ENCODE measurements at places on chromosomes 2 and 18.

GRCh38 chr2:85724731-85725181, 29.0 kb upstream of the ATOH8 start:
- DNase-seq, result peak; percentile 73

DNA sequence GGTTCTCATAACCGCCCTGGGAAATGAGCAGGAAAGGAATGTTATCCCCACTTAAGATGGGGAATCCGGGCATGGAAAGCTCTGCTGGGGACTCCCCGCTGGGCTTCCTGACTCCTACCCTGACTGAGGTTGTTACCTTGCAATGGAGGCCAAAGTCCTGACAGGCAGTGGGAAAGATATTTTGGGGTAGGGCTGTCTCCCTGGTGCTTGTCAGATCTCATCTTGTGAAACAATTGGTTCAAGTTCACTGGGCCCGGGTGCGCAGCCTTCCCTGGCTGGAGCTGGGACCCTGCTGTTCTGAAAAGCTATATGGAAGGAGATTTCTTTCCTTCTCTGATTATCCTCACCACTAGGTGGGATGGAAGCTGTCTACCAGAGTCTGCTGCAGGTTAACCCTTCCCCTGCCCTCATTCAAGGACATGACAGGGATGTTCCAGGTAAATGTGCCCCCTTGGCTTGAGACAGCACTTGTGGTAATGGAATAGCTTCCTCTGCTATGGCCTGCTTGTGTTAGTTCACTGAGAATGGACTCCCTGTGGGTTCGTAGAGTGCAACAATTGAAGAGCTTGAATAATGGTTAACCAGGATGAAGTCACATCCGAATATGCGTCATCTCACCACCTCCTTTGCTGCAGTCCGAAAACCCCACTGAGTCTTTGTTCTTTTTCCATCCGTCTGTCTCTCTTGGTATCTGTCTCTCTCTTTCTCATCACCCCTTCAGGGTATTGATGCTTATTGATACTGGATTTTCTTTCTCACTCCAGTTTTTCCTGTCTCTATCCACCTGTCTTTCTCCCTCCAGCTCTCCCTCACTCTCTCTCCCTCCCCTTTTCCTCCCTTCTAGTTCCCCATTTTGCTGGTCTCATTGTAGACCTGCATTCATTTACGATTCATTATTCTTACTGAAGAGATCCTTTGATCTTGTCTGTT, 67.8 kb upstream of the EPAS1 start:
- peak; percentile 75 for DNase-seq

DNA sequence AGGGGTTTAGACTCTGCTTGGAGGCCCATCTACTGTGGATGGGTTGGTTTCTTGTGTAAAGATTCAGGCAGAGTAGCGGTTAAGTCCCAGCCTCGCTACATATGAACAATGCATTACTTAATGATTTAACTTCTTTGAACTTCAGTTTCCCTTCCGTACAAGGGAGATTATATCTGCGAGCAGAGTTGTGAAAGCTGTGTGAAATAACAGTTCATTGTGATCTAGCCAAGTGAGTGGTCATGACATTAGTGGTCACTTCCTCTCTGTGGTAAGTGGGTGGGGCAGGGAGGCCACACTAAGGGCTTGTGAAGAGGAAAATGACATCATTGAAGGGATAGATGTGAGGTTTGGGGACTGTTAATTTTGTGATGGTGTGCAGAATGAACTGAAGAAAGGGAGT, 14.1 kb upstream of the MEX3C start:
- peak; percentile 75 for DNase-seq

DNA sequence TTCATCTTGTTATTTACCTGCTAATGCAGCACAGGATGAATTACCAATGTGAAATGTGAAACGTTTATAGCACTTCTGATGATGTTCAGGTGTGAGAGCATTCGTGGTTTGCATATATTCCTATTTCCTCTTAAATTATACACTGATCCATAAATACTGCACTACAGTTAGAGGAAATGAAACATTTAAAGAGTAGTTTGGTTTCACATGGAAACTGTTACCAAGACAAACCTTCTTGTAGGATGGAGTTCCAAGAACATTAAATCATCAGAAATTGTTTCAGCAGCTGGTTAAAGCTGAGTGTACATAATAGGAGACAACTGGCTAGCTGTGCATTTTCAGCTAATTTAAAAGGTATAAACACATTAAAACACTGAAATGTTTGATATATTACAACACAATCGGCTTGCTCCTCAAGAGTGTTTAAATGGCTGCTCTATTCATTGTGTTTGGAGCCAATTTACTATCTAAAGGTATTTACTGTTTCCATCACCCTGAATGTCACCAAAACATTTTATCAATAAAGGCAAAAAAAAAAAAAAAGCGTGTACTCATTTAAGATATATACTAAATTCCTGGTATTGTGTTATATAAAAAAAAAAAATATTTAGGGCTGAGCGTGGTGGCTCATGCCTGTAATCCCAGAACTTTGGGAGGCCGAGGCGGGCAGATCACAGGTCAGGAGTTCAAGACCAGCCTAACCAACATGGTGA, 100.6 kb downstream of the DYM start:
- peak; percentile 57 for DNase-seq

DNA sequence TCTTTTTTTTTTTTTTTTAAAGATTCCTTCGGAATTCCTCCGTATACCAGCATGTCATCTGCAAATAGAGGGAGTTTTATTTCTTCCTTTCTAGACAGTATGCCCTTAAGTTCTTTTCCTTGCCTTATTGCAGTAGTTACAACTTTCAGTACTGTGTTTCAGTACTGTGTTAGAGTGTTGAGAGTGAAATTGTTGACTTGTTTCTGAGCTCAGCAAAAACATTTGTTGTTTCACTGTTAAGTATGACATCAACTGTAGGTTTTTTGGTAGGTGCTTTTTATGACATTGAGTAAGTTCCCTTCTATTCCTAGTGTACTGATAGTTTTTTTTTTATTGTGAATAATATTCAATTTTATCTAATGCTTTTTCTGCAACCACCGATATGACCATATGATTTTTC, 43.9 kb downstream of the ACVR2A start:
- no peak for DNase-seq

DNA sequence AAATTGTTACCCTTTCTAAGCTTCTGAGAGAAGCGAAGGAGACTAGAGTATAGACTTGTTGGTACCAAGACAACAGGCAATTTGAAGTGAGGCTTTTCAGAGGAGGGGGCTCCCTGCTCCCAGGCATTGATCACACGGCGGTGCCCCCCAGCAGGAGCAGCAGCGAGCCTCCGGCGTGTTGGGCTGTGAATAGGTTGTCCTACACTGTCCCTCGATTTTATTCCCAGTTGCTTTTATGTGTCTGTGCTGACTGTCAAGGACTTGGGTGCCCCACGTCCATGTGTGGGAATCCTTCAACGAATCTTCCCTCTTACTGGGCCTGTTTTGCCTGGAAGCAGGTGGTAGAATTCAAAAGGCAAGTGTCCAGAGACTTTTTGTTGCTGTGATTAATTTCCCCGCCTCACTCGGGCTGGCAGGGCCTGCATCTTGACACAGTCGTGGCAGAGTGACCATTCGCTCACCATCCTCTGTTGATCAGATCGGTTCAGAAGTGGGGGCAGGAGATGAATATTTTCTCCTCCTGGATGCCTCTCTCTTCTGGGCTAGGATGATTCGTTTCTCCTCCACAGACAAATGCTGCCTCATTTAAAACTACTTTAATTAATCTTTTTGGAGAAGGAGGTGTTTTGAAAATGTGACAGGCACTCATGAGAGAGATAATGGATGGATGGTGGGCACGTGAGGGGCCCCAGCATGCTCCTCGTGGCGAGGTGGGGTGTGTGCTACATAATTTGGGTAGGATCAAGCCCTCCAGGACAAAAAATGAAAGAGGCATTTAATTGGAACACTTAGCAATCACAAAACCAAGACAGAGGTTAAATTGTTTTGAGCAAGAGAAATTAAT, 77.6 kb downstream of the SMIM21 start:
- DNase-seq, result peak; percentile 19

GRCh38 chr2:127408807-127409099, 9.5 kb upstream of the PROC start:
- no peak for DNase-seq

DNA sequence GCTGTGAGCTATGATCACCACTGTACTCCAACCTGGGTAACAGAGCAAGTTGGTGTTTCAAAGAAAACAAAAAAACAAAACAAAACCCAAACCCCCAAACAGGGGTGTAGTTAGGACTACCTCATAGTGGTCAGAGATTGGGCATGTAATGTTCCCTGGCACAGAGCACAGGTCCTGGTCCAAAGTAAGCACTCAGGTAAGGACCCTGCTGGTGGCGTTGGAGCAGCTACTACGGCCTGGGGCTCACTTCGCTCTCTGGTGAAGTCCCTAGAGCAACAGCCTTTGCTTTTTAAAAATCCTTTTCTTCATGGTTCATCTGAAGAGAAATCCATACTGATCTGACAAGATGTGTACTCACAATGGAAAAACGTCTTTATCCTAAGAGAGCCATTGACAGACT, 130.4 kb downstream of the ZNF236 start:
- no peak for DNase-seq

GRCh38 chr2:173749315-173749714, 215.9 kb downstream of the SP3 start:
- no peak for DNase-seq

DNA sequence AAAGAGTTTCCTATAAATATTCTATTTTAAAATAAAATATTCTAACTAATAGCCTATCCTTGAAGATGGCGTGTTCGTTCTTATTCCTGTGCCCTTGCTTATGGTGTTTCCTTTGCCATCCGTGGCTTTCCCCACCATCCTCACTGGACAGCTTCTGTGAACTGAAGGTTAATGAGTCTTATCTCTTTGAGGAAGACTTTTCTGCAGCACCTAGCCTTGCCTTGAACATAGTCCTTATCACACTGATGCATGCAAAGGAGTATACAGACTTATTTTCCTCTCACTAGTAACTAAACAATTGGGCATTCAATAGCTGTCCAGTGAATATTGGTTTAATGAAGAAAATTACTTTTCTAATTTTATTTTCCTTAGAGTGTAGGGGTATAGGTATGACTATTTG, 88.1 kb downstream of the GULP1 start:
- DNase-seq, result no peak

DNA sequence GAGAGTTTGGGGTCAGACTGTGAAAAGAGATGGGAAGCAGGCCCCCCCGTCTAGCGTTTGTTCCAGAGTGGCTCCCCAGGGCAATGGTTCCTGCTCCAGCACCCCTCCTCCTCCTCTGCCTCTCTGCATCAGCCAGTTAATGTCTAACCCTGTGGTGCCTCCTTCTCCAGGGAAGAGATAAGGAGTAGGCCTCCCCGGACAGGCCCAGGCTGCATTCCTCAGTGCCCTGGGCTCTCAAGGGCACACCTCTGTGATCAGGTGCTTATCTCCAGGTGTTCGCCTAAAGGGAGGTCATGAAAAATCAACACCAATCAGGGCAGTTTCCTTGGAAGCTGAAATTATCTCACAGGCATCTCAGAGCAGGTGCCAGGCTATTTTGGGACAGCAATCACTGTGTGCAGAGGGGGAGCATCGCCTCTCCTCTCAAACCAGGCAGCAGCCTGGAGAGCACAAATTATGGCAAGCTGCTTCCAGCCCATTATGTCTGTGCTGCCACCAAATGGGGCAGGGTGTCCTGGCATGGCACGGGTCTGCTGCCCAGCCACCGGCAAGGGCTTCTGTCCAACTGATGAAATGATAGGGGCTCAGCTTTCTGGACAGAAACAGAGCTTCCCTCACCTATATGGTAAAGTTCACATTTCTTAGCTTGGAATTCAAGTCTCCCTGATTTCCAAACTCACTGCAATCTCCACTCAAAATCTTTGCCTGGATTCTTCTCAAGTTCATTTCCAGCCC, 255.8 kb upstream of the SLC14A2 start:
- no peak for DNase-seq

GRCh38 chr2:229749779-229750178, 35.4 kb upstream of the DNER start:
- DNase-seq, result no peak

DNA sequence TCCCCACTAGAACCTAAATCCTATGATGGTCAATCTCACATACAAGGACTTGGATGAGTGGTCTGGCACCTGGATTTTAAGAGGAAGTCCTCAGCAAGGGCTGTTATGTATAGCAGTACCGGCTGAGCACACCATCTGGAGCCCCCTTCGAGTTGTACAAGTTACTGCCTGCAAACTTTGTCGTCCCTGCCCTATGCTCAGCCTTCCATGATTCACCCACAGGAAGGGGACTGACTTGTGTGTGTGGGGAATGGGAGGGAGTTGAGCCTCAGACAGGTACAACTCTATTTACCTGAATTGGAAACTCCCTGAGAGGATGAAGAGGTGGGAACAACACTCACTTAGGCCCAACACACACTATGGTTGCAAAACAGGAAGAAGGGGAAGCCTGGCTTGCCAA, 186.6 kb downstream of the MYO5B start:
- no peak for DNase-seq

- DNase-seq, result no peak
Measured at GRCh38 chr2:55422876-55423665, 3.4 kb upstream of the CCDC88A start.

- DNase-seq, result no peak
Measured at GRCh38 chr2:69216535-69217332, 170.3 kb downstream of the GFPT1 start.

DNA sequence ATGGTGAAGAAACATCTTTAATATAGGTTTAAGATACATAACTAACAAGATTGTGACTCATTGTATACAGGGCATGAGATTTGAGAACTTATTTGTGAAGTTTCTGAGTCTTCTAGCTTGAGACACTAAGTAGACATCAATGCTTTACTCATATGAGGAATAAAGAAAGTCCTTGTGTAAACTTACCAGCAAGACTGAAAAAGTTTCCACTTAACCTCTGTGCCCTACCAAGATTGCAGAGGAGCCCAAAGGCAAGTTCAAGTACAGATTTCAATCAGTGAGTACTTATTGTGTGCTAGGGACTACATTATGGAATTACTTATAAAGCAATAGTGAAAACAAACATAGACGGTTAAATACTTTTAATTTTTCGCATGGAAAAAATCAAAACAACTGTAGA, 1041.2 kb upstream of the CELF4 start:
- DNase-seq, result no peak

GRCh38 chr18:70455731-70456130, 166.9 kb downstream of the SOCS6 start:
- DNase-seq, result no peak

GRCh38 chr2:224586127-224586695, 1.0 kb upstream of the CUL3 start:
- no peak for DNase-seq

DNA sequence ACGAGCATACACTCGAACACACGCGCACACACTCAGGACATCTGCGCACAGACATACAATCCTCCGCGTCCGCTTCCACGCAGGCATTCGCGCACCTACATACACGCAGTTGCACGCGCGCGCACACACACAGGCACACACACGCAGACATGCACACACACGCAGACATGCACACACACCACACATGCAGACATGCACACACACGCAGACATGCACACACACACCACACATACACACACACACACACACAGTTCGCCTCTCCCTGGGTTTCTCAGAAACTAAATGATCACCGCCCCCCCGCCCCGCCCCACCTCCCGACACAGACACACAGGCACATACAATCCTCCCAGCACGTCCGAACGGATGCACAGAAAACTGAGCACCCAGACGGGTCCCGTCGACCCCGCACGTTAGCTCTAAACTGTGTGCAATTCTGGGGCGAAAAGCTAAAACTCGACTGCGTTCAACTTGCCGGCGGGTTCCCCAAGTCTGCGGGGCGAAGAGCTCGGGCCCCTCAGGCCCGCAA, 1.0 kb downstream of the EPHA4 start:
- peak; percentile 72 for DNase-seq
